ENCODE measurements at places on chromosomes 7 and 10. TPM values are rescaled to one million over a fixed set of nuclear protein-coding genes. Genes with fewer than 3 reads are reported as not detected.

DNA sequence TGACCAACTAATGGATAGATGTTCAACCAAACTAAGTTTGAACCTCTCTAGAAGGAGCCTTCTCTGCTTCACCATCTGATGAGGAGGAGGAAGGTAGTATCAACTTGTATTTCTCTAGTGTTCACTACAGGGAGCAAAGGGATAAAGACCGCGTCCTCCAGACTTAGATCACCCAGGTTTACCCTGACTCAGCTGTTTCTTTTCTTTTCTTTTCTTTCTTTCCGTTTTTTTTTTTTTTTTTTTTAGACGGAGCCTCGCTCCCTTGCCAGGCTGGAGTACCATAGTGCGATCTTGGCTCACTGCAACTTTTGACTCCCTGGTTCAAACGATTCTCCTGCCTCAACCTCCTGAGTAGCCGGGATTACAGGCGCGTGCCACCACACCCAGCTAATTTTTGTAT, 59.8 kb downstream of the C10orf105 start:
- no peak for DNase-seq

DNA sequence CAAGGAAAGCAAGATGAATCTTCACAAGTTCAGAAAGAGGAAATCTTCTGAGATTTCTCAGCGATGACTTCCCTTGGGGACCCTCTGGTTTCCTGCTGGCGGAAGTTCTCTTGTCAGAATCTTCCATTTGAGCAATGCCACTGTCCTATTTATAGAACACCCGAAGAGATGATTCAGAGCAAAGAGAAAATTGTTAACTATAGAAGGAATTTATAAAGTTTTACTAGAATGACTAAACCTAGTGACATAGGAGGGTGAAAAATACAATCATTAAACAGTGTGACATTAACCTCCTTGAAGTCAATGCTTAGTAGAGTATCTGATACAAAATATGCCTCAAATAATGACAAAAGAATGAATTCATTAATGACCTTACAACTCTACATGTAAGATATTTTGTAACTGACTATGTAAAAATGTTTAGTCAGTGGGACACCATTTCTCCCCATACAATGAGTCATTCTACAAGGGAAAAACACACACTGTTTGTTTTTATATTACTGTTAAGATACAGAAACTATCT, 206.5 kb upstream of the CNTNAP2 start:
- DNase-seq, result no peak

DNA sequence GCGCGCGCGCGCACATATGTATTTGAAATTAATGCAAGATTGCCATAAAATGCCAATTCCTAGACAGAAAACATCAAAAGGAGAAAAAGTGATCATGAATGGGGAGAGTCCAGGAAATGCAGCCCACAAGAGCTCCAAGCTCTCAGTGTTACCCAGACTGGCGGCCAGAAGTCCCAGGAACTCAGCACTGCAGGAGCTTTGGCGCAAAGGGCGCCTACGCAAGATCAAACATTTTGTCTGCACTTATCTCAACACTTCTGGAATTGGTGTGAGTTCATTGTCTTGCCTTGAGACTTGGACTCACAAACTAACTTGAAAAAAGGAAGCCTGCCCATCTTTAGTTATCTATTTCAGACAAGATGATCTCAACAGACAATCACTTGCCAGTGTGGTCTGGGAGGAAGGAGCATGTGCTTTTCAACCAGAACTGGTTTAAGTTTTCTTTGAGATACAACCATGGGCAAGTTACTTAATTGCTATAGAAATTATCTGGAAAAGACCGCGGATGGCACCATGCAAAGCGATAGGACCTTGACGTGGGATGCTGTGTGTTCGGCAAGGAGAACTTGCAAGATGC, 77.2 kb downstream of the KIAA1549 start:
- no peak for DNase-seq

- peak; percentile 44 for DNase-seq
Observed at GRCh38 chr10:31927884-31928548, 615 bp downstream of the ARHGAP12 start.

The ACBD7 gene
- not detected for total RNA-seq

GRCh38 chr10:91296471-91296870, 76.0 kb downstream of the PCGF5 start:
- DNase-seq, result no peak

The FLNC gene
- total RNA-seq, result 839 TPM

The CNTNAP2 gene
- total RNA-seq, result 0.99 TPM

The HMX3 gene
- not detected for total RNA-seq

The ATP5F1C gene
- 743 TPM for total RNA-seq

DNA sequence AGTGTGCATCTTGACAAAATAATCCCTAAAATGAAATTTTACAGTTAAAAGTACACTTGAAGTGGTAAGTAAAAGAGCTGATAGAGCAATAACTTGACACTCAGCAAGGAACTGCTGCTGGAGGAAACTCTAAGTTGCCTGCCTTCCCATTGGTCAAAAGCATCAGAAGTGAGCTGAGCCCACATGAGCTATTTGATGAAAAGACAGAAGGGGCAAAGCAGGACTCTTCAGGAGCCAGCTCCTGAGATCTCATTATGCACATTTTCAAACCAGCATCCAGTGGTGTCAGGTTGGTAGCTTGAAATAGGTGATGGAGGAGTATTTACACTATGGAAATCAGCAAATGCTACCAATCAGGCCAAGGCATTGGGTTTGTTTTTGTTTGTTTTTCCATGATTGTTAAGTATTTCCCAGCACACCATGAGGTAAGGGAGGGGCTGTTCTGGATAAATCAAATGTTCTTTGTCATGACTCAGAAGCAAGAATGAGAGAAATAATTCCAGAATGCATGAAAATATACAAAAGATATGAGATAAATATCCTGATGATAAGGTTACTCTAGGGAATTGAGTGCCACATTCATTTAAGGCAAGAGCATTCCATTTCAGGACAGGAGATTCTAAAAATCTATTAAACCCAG, 316.6 kb downstream of the SNX13 start:
- DNase-seq, result no peak

DNA sequence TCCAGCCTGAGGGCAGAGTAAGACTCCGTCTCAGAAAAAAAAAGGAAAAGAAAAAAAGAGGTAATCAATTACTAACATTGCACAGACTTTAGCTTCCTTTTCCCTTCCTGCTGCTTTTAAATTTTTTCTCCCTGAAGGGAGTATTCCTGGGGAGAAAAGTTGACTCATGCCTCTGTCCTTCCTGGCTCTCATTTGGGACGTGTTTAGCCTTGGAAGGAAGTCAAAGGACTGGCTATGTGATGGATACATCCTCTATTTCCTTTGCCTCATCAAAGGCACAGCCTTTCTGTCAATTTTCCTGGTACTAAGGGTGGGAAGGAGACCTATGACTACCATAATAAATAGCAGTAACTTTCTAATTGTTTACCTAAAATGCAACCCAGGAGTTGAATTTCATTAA, 77.6 kb downstream of the ITGA8 start:
- DNase-seq, result no peak

The PGAM2 gene
- total RNA-seq, result 671 TPM

The BTRC gene
- total RNA-seq, result 34.8 TPM

DNA sequence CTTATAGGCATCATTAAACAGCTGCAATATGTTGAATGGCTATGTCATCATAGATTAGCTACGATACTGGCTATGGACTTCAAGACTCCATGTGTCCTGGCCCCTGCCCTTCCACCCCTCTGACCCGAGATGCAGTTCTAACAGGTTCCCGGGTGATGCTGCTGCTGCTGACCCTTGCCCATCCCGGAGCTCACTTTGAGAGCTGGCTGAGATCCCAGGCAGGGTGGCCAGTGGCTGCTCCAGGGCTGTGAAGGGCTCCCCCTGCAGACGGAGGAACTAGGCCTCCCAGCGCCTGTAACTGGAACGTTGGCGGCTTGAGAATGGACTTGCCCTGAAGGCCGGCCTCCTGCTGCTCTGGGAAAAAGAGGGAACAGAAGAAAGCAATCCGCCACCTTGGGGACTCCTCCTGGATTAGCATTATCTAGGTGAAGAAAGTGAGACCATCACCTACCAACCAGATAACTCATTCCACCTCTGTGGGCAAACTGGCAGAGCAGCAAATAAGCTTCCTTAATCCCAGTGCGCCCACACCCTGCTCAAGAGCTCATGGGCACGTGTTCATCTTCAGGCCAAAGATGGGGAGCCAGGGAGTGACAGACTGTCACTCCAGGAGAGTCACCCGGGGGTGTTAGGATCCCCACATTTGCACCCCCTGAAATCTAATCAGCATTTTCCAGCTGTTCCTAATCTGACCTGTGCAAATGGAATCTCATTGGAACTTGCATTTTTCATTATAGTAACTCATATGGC, 56.8 kb downstream of the PARP12 start:
- DNase-seq, result no peak

DNA sequence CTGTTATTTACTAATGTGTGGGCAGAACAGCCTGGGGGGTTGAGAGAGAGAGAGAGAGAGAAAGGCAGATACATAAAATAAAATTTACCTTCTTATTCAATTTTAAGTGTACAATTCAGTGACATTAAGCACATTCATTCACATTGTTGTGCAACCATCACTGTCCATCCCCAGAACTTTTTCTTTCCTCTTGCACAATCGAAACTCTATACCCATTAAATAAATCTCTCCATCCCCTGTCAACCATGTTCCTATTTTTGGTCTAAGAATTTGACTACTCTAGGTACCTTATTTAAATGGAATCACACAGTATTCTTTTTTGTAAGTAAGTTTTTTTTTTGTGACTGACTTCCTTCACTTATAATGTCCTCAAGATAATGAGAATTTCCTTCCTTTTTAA, 181.6 kb downstream of the SND1 start:
- DNase-seq, result no peak

GRCh38 chr7:88202799-88203198, 17.0 kb downstream of the SRI start:
- no peak for DNase-seq

DNA sequence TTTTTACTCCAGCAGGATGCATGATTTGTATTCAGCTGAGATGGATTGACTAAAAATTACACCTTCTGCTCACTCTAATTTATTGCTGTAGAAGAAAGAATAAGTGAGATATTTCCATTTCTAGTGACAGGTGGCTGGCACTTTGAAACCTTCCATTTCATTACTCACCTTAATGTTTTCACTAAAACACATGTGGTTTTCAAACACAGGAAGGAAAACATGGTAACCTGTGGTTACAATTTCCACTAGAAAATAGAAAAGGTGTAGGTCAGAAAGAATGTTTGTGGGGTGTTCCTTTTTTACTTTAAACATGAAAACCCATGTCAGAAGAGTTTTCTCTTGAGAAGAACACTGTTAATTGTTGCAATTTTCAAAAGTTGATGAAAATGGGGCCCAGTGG, 12.0 kb upstream of the PRKCQ start:
- DNase-seq, result no peak

- DNase-seq, result no peak
Observed at GRCh38 chr7:2719007-2719406, 31.0 kb downstream of the AMZ1 start.

DNA sequence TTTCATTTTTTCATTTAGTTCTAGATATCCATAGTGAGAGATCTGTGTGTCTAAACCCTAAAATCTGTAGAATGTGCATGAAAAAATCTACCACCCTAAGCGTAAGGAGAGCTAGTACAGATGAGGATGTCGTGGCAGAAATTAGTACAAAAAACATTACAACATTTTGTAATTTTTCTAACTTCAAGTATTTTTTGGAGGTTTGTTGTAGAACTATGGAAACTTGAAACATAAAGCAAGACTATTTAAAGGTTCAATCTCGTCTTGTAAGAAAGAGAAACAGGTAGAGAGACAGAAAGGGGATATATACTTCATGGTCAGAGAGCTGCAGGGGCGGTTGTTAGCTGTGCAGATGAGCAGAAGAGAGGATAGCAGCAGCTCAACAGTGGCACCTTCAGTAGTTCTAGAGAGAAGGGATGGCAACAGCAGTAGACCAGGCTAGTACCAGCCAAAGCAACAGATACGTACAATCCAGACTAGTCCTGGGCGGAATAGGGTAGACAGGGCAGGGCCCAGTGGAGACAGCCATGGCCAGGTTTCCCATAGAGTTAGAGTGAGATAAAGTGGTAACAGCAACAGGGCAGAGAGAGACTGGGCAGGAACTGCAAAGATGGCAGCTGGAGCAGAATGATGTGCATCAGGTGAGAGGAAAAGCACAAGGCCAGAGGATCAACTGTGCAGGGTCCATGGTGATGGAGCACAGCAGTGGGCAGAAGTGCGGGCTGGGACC, 145.2 kb downstream of the FRMD4A start:
- no peak for DNase-seq

DNA sequence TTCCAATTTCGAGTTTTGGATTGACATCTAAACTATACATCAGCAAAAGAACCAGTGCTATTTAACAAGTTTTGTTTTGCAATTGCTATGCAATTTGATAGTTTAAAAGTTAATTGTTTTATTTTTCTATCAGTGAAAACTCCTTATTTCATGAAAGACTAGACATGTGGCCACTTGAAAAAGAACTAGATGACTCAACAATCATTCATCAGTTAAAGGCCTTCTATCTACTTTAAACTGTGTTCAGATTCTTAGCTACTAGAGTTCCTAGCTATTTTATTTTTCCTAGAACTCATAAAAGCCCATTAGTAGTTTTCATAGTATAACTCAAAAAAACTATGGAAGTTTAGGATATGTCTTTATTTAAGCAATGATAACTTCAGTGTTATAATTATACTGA, 104.6 kb upstream of the LSM8 start:
- no peak for DNase-seq

DNA sequence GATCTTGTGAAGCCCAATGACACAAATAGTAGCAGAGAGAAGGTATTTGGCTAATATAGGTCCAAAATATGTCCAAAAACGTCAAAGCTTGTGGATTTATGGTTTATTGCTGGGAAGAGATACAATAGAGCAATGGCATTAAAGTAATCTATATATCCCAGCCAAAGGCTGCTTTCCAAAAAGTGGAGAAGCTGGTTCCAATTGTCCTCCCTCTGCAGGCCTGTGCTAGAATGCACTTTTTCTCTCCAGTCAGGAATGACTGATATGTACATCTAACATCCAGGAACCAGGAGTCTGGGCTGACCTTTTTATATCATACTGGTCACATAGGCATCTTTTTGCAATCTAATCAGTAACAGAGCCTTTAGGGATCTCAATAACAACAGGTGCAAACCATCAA, 167.1 kb upstream of the FAM3C start:
- no peak for DNase-seq

DNA sequence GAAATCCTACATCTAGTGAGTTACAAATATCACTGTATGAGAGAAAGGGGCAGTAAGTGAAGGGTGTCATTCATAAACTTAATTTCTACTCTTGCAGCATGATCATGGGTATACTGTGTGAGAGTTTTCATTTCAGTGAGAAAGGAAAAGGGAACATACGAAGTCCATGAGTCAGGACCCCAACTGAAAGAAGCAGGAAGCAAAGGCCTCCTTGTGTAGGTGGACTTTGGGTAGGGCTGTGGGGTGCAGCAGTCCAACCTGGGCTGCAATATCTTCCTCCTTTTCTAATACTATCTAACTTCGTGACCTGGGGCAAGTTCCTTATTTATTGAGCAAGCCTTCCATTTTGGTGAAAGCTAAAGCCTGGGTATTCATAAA, 248.2 kb upstream of the TCF7L2 start:
- no peak for DNase-seq

- DNase-seq, result no peak
Observed at GRCh38 chr10:11609492-11610093, 1.9 kb downstream of the USP6NL start.
